ENCODE measurements at places on chromosomes 5 and 9.
A peak's percentile ranks its signal among the peaks of the same experiment; 100 is the strongest.

GRCh38 chr5:167281925-167282324 is 1009.5 kb upstream of the WWC1 start:
- H3K36me3 ChIP-seq, result no peaks in the 10 kb centered on the region
- H3K4me3 ChIP-seq, result no peak overlapping the region
- H3K4me1 ChIP-seq, result no peaks in the 10 kb centered on the region
- DNase-seq, result no peak

GRCh38 chr5:100790170-100790665 is 112.9 kb downstream of the ST8SIA4 start:
- no peak overlapping the region for H3K4me3 ChIP-seq
- no peaks in the 10 kb centered on the region for H3K36me3 ChIP-seq
- DNase-seq, result peak; percentile 58
- no peak overlapping the region for H3K27ac ChIP-seq
- H3K27me3 ChIP-seq, result no peaks in the 10 kb centered on the region

- H3K4me1 ChIP-seq, result peaks cover 27% of the 10 kb centered on the region
- no peaks in the 10 kb centered on the region for H3K36me3 ChIP-seq
- no peak overlapping the region for H3K27ac ChIP-seq
- no peak for DNase-seq
- no peak overlapping the region for H3K4me3 ChIP-seq
- H3K27me3 ChIP-seq, result no peaks in the 10 kb centered on the region
Observed at GRCh38 chr5:143227301-143227700, 176.2 kb downstream of the NR3C1 start.

DNA sequence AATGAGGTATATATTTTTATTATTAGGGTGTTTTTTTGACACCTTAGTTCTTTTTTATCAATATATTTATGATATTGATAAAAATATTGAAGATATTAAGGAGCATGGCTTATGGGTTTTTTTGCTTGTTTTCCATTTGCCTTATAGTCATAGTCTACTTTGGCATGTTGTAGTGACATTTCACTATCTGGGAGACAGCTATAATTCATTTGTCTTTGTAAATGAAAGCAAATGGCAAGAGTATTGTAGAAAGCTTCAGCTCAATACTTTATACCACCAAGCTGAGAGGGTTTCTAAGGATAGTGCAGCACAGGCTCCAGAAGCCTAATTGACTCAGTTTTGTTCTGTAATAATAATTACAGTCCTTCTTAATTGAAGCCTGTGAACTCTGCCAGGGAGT is 1182.3 kb downstream of the EFNA5 start:
- no peaks in the 10 kb centered on the region for H3K4me1 ChIP-seq
- no peak for DNase-seq
- no peak overlapping the region for H3K4me3 ChIP-seq

DNA sequence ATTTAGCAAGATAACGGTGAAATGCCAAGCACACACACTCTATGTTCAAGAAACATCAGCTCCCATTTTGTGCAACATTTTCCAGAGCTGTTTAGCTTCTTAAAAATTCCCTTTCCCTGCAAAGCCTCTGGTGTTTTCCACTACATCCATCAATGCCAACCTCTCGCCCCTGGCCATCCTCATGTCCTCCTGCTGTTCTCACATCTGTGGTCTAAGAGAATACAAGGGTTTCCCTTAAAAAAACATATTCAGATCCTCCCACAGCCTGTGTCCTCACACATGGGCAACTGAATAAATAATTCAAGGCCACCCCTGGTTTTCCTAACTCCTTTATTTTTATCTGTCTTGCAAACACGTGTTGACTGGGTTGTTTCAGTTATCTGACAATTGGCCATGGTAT is 70.3 kb downstream of the PAPPA start:
- H3K36me3 ChIP-seq, result no peaks in the 10 kb centered on the region

Measured in spleen (tissue), 13 donors.